ENCODE measurements at places on chromosomes 7 and 10.

- no peak for DNase-seq
Observed at GRCh38 chr7:43307522-43307921, 195.1 kb downstream of the HECW1 start.

DNA sequence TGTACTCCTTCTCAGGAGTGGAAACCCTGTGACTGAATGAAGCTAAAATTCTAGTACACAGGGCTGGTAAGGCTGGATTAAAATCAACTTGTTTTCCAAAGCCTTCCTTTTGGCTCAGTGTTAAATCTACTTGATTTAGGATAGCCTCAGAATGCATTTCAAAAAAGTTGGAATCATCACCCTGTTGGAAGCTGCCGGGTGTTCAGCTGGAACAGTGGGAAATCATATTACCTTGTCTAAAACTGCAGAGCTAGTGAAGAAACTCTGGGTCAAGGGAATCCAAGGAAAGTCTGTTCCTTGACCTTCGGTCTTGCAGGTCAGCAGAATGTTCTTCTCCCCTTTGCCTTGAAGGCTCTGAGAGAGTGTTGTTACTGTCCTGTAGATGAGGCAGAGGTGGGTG lies 252.1 kb upstream of the INHBA start:
- DNase-seq: no peak

GRCh38 chr7:39451901-39452300 lies 114.3 kb upstream of the YAE1 start:
- no peak for DNase-seq

DNA sequence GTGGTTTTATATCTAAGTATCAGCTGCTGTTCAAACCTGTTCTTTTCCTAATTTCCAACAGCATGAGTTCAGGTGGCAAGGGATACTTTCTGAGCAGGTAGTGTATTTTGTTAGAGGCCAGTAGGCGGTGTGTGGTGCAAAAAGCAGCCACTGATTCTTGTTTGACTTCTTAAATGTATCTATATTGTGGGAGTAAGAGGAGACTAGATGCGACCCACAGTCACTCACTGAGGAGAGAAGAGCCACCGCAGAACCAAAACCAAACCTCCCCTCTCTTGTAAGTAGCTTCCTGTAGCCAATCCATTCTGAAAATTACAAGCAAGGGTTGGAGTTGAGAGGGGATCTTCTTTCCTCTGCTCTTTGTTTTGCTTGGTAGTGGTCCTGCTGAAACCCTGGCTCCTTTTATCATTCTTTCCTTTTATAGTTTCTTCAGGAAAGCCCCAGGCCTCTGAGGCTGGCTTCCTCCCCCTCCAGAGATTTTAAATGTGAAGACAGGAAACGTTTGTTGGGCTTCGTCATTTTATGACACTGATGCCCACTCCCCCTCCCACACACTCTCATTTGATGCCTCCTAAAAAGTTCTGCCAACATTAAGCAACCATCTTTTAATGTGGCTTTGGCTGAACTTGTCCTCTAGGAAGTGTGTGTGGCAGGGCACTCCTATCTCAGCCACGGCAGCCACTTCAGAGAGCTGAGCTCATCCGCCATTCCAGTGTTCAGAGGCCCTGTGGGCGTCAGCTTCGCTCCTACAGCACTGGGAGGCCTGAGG lies 566.0 kb downstream of the SUGCT start:
- no peak for DNase-seq

GRCh38 chr7:104453190-104453589 lies 124.8 kb downstream of the LHFPL3 start:
- DNase-seq: no peak

DNA sequence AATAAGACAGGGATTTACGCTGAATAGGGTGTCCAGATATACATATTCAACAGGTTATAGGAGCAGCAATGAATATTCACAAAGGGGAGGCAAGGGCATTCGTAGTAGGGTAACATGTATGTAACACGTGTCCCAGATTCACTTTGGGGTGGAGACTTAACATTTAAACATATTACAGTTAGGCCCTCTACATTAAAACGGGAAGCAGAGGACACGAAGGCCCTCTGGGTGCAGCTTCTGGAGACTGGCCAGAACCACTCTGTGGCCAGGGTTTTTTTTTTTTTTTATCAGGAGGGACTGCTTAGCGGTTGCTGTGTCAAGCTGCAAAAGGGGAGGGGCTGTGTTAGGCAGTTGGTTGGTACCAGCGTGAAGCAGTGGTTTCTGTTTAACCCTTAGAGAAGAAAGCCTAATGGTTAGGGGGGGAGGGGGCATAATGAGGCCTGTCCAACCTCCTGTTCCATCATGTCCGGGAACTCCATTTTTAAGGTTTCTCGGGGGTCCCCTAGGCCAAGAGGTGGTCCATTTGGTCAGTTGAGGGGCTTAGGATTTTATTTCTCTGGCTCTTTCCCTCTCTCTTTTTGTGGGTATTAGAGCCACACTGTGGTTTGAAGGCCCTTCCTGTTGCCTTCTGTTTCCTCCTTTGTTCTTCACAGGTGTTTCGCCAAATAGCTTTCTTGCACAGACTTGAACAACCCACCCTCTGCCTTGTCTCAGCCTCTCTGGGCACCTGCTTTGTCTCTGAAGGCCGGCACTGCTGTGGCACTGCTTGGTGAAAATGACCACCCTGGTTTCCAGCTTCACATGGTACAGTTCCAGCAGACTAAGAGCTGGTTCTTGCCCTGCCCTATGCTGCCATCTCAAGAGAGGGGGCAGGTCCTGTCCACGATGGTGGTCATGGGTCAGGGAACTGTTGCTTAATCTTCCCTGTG lies 26.4 kb downstream of the PRF1 start:
- DNase-seq: no peak

DNA sequence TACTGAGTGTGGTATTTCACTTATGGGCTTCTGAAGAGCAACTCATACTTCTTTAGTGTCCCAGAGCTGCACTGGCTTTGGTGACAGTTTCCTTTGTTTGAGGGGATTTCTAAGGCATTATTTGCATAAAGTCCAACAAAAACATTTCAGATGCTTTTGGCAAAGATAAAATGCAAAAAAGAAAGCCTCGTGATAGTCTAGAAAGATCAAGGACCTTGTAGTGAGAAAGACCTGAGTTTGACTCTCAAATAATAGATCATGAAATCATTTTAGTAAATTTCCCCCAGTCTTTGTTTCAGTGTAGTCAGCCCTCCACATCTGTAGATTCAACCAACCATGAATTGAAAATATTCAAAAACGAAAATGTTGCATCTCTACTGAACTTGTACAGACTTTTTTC lies 107.4 kb downstream of the EEPD1 start:
- no peak for DNase-seq

GRCh38 chr7:75639071-75639885 lies 99.5 kb downstream of the HIP1 start:
- peak; percentile 29 for DNase-seq

GRCh38 chr10:63192826-63193225 lies 59.7 kb downstream of the NRBF2 start:
- no peak for DNase-seq

DNA sequence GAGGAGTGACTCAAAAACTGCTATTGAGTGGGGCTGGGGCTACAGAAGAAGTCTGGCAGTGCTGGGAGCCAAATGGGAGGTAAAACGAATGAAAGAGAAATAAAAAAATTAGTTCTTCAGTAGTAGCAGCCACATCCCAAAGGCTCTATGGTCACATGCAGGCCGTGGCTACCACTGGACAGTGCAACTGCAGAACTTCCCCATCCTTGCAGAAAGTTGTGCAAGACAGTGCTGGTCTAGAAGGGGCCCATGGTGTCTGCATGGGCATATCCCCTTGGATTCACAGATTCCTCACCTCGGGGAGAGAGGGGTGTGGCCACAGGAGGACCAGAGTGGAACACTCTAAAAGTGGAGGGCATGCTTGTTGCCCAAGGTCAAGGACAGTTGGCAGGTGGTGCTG lies 47.6 kb downstream of the RPS24 start:
- no peak for DNase-seq

- no peak for DNase-seq
Observed at GRCh38 chr10:72930276-72930675, 24.3 kb downstream of the PLA2G12B start.

DNA sequence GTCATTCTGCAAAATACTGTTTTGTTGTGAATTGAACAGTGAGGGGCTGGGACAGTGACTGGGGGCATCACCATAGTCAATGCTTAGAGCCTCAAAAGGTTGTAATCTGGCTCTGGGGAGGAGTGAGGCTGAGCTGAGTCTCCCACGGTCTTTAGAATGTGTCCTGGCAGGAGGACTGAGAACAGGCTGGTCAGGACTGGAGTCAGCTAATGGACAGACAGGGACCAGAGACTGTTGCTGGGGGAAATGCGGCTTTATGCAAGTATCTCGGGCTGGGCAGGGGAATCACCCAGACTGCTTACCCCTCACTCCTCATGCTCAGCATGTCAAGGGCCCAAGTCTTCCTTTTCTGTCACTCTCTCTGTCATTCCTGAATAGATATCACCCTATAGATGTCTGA lies 346.5 kb downstream of the TYW1 start:
- DNase-seq: no peak

- DNase-seq: no peak
Observed at GRCh38 chr7:36217961-36218284, 64.9 kb downstream of the EEPD1 start.

- no peak for DNase-seq
Observed at GRCh38 chr10:100968863-100969186, 479 bp upstream of the SEMA4G start.

GRCh38 chr10:63331586-63331985 lies 134.2 kb downstream of the JMJD1C start:
- DNase-seq: no peak

DNA sequence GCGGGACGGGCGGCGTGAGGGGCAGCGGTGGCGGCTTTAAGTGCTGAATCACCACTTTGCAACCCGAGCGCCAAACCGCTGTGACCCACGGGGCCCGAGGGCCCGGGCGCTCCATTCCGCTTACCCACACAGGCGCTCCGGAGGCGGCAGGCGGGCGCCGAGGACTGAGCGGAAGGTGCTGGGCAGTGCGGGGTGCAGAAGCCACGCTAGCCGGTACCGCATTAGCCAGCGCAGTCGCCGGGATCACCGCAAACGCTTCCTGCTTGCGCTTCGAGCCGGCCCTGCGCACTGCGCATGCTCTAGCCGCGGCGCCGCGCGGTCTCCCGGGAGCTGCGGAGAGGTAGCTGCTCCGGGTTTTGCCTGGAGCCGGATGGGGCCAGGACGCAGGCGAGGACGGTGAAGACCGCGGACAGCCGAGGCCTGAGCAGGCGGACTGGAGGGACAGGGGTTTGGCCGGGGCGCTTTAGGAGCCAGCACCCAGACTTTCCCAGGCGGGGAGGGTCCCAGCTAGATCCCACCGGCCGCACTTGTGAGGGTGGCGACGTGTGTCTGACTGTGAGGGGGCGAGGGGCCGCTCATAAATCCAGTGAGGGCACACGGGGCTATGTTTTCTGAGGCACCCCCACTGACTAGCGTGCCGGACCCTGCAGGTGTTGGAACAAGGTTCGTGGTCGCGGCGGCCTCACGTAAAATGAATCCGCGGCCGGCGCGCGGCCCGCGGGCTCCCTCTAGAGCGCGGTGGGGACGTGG lies at the start of gene IDE:
IDE (minus strand) TSS at position 296 of the 750 bp plus-strand sequence; CDS start at position 222, 74 bp downstream.
- peak; percentile 71 for DNase-seq

GRCh38 chr7:141864765-141865447 lies 23.6 kb upstream of the PRSS37 start:
- no peak for DNase-seq

GRCh38 chr7:37290731-37291130 lies 157.9 kb downstream of the ELMO1 start:
- DNase-seq: no peak

DNA sequence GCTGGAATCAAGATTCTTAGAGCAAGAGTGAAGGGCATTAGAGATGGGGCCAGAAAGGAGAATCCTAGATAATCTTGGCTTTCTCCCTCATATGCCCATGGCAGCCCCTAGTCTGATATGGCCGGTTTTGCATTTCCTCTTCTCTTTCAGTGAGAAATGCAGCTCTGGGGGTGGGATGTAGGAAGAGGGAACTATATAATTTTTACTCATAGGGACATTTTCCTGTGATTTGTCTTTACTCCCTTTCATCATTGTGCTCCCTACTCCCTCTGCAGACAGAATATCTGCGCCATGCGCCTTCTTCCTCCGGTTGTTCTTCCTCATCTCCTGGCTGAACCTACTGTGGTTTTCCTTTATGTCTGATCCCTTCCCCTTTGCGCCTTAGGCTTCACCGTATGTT lies 16.8 kb upstream of the CHCHD1 start:
- no peak for DNase-seq

DNA sequence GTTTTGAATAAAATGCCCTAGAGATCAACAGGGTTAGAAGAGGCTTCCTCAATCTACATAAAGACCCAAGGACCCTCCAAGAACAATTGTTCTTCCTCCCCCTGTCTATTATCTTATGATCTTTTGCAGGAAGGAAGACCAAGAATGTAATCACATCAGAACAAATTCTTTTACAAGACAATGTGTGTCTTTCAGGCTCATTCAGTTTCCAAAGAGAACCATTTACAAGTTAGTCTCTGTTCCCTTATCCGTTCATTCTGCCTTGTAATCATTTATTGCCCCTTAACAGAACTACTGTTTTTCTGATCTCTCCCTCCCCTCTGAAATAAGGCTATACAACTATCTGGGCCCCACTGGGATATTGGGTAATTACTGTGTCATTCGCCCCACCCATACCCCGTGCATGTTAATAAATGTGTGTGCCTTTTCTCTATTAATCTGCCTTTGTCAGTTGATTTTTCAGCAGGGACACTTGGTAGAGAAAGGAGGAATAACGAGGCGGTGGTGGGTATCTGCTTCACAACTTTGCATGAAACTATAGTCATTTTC lies 5.7 kb upstream of the MKRN1 start:
- DNase-seq: no peak

DNA sequence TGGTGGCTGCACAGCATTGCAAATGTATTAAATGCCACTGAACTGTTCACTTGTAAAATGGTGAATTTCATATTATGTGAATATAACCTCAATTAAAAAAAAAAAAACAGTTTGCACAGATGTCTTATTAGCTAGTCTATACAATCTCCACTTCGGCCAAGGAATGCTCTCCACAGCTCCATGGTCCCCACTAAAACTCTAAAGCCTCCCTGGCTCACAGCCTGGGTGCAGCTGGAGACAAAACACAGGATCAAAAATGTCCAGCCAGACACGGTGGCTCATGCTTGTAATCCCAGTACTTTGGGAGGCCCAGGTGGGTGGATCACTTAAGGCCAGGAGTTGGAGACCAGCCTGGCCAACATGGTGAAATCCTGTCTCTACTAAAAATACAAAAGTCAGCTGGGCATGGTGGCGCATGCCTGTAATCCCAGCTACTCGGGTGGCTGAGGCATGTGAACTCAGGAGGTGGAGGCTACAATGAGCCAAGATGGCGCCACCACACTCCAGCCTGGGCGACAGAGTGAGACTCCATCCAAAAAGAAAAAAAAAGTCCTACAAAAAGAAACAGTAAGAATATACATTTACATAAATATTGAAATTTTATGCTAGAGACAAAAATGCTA lies 66.0 kb downstream of the SRPK2 start:
- DNase-seq: no peak

GRCh38 chr10:57754803-57755202 lies 512.9 kb downstream of the IPMK start:
- DNase-seq: no peak

- DNase-seq: no peak
Observed at GRCh38 chr10:118392761-118393160, 50.6 kb upstream of the FAM204A start.

GRCh38 chr10:21943633-21944265 lies 59.8 kb downstream of the DNAJC1 start:
- DNase-seq: no peak

- no peak for DNase-seq
Observed at GRCh38 chr10:127197154-127197432, 702 bp upstream of the INSYN2A start.

- no peak for DNase-seq
Observed at GRCh38 chr10:129694691-129695243, 227.7 kb downstream of the MGMT start.

GRCh38 chr10:133458710-133459453 lies 5.1 kb downstream of the SCART1 start:
- DNase-seq: no peak

- no peak for DNase-seq
Observed at GRCh38 chr10:127824826-127825225, 67.9 kb downstream of the CLRN3 start.

Measured in stimulated activated CD4-positive, alpha-beta T cell treated with anti-CD3 and anti-CD28 coated beads, Interleukin-1b, Interleukin-23, amount 100 ng/mL, for 4 hours (primary cell).